ENCODE measurements at places on chromosomes 5 and 9.

DNA sequence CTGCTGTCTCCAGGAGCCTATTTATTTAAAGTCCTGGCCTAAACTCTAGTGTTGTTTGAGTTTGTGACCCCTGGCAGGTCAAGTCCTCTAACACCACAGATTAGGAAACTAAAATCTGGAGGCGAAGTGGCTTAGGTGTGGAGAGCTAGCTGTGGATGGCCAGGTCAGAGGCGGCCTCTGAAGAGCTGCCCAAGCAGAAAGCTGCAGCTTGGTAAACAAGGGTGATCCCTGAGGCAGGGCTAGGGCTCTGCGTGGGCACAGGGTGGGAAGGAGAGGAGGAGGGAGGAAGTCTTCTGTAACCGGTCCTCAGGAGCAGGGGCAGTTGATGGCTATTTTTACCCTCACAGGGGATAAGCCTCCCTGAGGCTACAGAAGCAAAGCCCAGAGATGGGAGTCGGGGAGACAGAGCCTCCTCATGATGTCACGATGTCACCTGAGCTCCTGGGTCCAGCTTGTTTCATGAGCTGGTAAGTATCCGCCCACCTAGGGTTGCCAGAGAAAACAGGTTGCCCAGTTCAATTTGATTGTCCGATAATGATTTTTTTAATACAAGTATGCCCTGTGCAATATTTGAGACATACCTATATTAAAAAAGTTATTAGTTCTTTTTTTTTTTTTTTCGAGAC, 25.9 kb upstream of the BOD1 start:
- no peak for DNase-seq
- H3K4me1 ChIP-seq, result peaks cover 2% of the 10 kb centered on the region
- H3K36me3 ChIP-seq, result no peaks in the 10 kb centered on the region
- no peak overlapping the region for H3K4me3 ChIP-seq
- H3K27me3 ChIP-seq, result no peaks in the 10 kb centered on the region
- no peak overlapping the region for H3K27ac ChIP-seq

DNA sequence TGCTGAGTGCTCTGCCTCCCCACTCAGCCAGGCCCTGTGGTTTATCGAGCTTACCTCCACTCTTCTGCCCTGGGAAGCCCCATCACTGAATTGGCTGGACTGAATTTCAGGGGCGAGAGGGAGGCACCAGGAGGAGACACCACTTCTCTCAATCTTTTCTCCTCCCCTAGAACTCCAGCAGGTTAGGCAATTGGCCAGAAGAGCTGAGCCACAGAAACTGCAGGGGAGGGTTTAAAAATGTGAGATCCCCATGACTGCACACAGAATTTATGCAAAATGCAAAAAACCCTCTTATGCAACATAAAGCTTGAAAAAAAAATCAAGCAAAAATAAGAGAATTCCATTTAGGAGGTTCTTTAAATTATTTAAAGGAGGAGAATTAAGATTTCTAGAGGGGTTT, 29.9 kb downstream of the TUT7 start:
- peaks cover 8% of the 10 kb centered on the region for H3K36me3 ChIP-seq
- H3K27me3 ChIP-seq, result no peaks in the 10 kb centered on the region
- H3K27ac ChIP-seq, result no peak overlapping the region
- H3K4me3 ChIP-seq, result no peak overlapping the region
- no peaks in the 10 kb centered on the region for H3K4me1 ChIP-seq

GRCh38 chr5:14399054-14399692, 182.4 kb upstream of the OTULINL start:
- peak overlapping the region; percentile 5 for H3K27ac ChIP-seq
- H3K4me3 ChIP-seq, result no peak overlapping the region
- H3K36me3 ChIP-seq, result peaks cover 7% of the 10 kb centered on the region
- peaks cover 2% of the 10 kb centered on the region for H3K4me1 ChIP-seq

DNA sequence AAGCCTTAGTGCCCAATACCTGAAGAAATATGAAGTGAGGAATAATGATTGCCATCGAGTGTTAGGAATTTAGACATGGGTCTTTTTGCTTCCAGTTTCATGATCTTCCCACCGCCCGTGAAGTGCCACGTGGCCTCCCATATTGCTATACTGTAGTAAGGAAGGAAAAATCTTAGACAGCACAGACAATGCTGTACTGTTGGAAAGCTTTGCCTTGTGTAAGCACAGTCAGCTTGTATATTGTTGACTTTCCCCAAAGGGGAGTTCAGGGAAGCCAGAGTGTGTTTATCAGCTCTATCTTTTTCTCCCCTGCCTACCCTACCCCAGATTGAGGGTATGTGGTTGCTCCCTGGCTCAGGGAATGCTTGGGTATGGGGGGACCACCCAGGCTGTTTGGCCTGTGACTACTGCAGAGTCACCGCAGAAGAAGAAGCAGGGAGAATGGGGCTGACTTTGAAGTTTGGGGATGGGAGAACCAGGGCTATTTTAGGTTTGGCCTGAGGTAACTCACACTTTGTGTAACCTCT, 161.8 kb upstream of the MEF2C start:
- no peaks in the 10 kb centered on the region for H3K4me1 ChIP-seq
- no peak overlapping the region for H3K27ac ChIP-seq
- no peak for DNase-seq
- H3K27me3 ChIP-seq, result no peaks in the 10 kb centered on the region

- H3K36me3 ChIP-seq, result no peaks in the 10 kb centered on the region
- no peak for DNase-seq
- H3K27ac ChIP-seq, result no peak overlapping the region
- H3K27me3 ChIP-seq, result no peaks in the 10 kb centered on the region
- H3K4me1 ChIP-seq, result no peaks in the 10 kb centered on the region
These were observed 7.0 kb downstream of the NOTCH1 start for GRCh38 chr9:136538599-136539426.

GRCh38 chr5:72440207-72440638, 67.0 kb downstream of the ZNF366 start:
- no peaks in the 10 kb centered on the region for H3K4me1 ChIP-seq
- H3K27ac ChIP-seq, result no peak overlapping the region
- DNase-seq, result no peak
- no peaks in the 10 kb centered on the region for H3K27me3 ChIP-seq

GRCh38 chr5:145841299-145841698, 6.2 kb upstream of the PRELID2 start:
- no peak overlapping the region for H3K27ac ChIP-seq
- no peak overlapping the region for H3K4me3 ChIP-seq
- no peaks in the 10 kb centered on the region for H3K4me1 ChIP-seq
- DNase-seq, result no peak
- H3K27me3 ChIP-seq, result no peaks in the 10 kb centered on the region

DNA sequence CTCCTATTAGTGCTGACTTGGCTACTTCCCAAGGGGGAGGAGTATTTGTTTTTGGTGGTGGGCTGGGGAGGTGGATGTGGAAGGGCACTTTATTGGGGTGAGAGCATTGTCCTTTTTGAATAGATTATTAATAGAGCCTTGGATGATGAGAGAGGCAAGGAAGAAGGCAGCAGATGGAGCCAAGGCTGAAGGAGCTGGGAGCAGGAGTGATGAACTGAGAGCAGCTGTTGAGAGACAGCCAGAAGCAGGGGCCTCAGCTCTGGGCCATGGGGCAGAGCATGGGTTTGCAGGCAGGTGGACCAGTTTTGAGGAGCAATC, 29.6 kb downstream of the RGS3 start:
- H3K27me3 ChIP-seq, result no peaks in the 10 kb centered on the region
- DNase-seq, result no peak
- H3K36me3 ChIP-seq, result no peaks in the 10 kb centered on the region
- no peak overlapping the region for H3K4me3 ChIP-seq
- H3K27ac ChIP-seq, result no peak overlapping the region

GRCh38 chr5:5046680-5047502, 93.2 kb upstream of the ADAMTS16 start:
- H3K4me1 ChIP-seq, result no peaks in the 10 kb centered on the region
- no peak overlapping the region for H3K4me3 ChIP-seq

GRCh38 chr9:20209391-20210340, 412.6 kb downstream of the MLLT3 start:
- H3K4me3 ChIP-seq, result no peak overlapping the region
- no peak for DNase-seq
- no peaks in the 10 kb centered on the region for H3K4me1 ChIP-seq
- no peaks in the 10 kb centered on the region for H3K27me3 ChIP-seq
- no peak overlapping the region for H3K27ac ChIP-seq

DNA sequence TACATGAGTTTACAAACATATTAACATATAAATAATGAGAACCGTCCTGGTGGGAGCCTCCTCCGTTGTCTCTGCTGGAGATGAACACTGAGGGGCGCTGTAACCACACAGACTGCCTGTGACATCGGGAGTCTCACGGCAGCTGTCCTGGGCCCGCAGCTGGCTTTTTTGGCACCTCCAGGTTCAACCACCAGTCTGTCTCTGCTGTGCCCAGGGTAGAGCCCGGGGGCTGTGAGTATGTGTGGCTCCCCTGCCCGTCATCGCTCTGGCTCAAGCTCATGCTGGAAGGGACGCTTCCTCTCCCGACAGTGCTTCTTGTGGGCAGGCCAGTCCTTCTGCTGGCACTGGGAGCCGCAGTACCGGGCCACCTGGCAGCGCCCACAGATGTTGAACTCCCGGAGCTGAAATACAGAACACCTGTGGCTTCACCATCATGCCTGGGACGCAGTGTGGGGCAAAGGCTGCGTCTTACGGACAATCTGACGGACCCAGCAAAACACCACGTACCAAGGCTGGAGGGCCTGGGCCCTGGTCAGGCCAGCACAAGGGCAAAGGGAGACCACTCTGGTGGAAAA, 3.6 kb upstream of the DPH7 start:
- H3K27ac ChIP-seq, result no peak overlapping the region
- peaks cover 2% of the 10 kb centered on the region for H3K4me1 ChIP-seq
- H3K27me3 ChIP-seq, result no peaks in the 10 kb centered on the region
- DNase-seq, result peak; percentile 37
- peaks cover 16% of the 10 kb centered on the region for H3K36me3 ChIP-seq
- no peak overlapping the region for H3K4me3 ChIP-seq

DNA sequence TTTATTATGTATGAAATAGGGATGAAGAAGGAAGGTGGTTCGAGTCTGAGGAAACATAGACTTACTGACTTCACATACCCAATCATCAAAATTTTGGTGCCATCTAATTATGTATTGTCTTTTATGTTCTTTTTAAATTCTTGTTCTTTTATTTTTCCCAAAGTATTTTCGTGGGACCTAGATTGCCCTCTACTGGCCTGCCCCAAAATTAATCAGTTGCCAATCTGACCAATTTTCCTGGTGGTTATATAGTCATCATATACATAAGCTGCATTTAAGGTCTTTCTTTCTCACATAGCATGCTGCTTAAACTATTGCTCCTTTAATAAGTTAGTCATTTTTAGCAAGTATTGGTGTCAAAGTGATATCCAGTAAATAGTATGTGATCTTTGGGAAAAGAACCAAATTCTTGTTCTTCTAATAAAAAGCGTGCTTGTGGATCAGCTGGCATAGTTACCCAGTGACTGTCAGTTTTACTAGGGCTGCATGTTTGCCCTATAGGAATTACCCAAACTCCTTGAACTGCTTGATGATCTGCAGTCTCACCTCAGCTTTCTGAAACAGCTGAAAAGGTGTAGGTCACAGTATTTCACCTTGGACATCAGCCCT, 223.5 kb downstream of the SH3GL2 start:
- peaks cover 8% of the 10 kb centered on the region for H3K4me1 ChIP-seq
- H3K4me3 ChIP-seq, result no peak overlapping the region
- no peaks in the 10 kb centered on the region for H3K27me3 ChIP-seq
- peak; percentile 10 for DNase-seq

DNA sequence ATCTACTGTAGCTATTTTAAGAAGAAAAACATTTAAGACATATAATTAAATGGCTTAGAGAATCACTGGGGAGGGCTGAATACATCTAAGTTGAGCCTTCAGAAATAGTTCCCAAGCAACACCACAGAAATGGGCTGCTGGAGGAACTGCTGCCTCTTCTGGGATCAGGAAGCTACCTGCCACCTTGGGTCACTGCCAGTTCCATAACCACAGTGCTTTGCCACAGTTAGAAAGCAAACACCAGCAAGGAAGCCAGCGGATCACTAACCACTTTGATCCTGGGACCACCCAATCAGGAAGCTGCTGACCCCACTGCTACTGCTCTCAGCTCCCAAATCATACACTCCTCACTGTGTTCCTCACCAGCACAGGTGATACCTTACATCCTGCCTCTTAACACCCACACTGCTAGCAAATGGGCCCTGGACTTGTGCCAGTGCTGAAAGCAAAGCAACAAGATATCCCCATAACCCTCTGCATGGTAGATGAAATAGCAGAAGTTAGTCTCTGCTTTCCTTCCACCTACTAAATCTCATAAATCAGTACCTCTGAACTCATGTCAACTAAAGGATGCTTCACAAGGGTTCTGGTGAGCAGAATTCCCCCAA, 346.9 kb downstream of the DEPDC1B start:
- no peaks in the 10 kb centered on the region for H3K27me3 ChIP-seq
- no peak overlapping the region for H3K4me3 ChIP-seq
- H3K36me3 ChIP-seq, result no peaks in the 10 kb centered on the region
- H3K27ac ChIP-seq, result no peak overlapping the region
- DNase-seq, result no peak

DNA sequence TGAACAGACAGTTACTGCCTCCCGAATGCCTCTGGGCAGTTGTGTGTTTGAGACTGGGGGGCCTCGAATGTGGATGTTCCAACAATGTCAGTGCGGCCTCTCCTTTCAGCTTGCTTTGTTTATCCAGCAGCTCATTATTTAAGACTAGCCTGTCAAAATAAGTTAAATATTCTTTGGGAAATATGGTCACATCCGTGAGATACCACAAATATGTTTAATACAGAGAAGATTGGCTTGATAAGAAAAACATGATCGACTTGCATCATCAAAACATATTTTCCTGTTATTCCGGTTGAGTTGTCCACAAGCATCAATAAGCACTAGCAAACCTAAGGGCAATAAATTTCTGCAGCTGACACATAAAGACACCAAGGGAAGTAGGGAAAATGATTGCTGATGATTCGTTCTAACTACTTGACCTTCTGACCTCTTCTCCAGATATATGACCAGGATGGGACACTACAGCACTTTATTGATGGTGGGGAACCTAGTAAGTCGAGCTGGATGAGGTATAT, 66.5 kb downstream of the PRDM6 start:
- H3K36me3 ChIP-seq, result no peaks in the 10 kb centered on the region
- no peak for DNase-seq
- peaks cover 4% of the 10 kb centered on the region for H3K4me1 ChIP-seq
- H3K27ac ChIP-seq, result no peak overlapping the region
- no peaks in the 10 kb centered on the region for H3K27me3 ChIP-seq
- no peak overlapping the region for H3K4me3 ChIP-seq

GRCh38 chr9:14652729-14653377, 40.4 kb downstream of the ZDHHC21 start:
- H3K4me3 ChIP-seq, result no peak overlapping the region
- no peaks in the 10 kb centered on the region for H3K27me3 ChIP-seq
- no peaks in the 10 kb centered on the region for H3K4me1 ChIP-seq
- no peaks in the 10 kb centered on the region for H3K36me3 ChIP-seq
- H3K27ac ChIP-seq, result no peak overlapping the region

GRCh38 chr9:100581081-100581480, 3.2 kb downstream of the CAVIN4 start:
- H3K27ac ChIP-seq, result no peak overlapping the region
- no peaks in the 10 kb centered on the region for H3K27me3 ChIP-seq
- H3K4me3 ChIP-seq, result no peak overlapping the region

DNA sequence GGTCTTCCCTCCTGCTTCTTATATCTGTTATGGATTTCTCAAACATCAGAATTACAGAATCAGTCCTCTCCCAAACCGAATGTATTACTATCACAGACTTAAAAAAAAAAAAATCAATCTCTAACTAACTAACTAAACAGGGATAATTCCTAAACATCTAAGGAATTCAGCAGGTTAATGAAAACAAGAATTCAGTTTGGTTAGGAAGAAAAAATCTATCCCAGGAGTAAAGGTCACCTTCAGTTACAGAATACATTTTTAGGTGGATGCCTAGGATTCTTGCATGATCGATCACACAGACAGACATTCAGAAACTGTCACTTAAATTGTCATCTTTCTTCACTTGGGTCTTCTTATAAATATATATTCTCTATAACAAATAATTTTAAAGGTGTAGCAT, 11.5 kb downstream of the PTAR1 start:
- no peaks in the 10 kb centered on the region for H3K27me3 ChIP-seq
- peaks cover 2% of the 10 kb centered on the region for H3K4me1 ChIP-seq
